ENCODE measurements at places on chromosomes 6 and 20. TPM values are rescaled to one million over a fixed set of nuclear protein-coding genes. Genes with fewer than 3 reads are reported as not detected.

Gene NR2E1
- total RNA-seq, result not detected

Gene CRISP2
- total RNA-seq, result not detected

Gene ELOVL4
- 2.0 TPM for total RNA-seq

Gene TLDC2
- not detected for total RNA-seq

Gene BEND6
- not detected for total RNA-seq

Gene FLRT3
- not detected for total RNA-seq
